ENCODE measurements at places on chromosomes 12 and 14.

- DNase-seq, result no peak
These were observed 169.3 kb downstream of the STXBP6 start for GRCh38 chr14:24880689-24881088.

DNA sequence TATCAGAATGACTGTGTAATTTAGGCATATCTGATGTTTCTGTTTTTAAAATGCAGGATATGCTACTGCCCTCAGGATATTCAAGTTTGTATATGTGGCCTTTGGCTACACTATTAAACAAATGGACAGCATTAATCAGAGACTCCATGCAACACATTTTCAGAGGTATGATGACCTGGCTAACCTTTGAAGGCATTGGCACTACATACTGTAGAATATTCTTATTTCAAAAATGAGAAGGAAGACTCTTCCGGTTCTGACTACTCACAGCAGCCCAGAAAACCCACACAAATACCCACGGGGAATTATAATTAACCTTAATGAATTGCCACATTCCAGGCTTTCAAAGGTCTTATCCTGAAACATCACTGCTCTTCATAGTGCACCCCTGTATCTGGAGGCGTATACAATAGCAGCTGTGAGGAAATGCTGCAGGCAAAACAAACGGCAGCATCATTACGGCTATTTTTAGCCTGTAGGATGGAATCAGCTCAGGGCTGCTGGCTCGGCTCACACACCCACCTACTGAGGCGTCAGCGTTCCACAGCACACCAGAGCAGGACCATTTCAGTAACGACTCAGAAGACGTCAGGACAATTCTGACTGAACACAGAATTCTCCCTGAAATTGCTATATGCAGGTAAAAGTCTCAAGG is 648.5 kb downstream of the RPS29 start:
- peak; percentile 83 for DNase-seq

DNA sequence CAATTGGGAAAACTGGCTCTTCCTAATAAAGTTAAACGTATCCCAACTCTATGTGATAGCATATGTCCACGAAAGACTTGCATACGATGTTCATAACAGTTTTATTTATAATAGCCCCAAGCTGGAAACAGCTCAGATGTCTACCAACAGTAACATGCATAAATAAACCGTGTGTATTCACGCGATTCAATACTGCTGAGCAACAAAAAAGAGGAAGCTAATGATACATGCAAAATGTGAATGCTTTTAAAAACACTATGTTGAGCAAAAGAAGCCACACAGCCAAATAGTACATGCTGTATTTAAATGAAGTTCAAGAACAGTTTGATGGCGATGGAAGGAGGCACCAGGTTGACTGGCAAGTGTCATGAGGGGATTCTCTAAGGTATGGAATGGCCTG is 55.7 kb downstream of the TRIM9 start:
- DNase-seq, result no peak

DNA sequence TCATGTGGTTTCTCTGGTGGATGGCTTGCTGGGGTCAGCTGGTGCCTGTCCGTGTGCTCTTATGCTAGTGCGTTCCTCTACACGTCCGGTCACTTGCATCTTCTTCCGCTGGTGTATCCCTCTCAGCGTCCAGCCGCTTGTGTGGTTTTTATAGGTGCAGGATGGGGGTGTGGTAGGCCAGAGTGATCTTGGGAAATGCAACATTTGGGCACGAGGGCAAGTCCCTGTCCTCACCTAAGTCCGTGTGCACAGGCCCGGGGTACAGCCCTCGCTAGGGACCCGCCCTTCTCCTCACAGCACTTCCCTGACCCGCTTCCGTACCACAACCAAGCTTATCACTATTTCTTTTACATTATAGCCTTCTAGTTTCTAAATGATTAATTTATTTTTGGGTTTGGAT is 17.3 kb downstream of the RERGL start:
- DNase-seq, result no peak

DNA sequence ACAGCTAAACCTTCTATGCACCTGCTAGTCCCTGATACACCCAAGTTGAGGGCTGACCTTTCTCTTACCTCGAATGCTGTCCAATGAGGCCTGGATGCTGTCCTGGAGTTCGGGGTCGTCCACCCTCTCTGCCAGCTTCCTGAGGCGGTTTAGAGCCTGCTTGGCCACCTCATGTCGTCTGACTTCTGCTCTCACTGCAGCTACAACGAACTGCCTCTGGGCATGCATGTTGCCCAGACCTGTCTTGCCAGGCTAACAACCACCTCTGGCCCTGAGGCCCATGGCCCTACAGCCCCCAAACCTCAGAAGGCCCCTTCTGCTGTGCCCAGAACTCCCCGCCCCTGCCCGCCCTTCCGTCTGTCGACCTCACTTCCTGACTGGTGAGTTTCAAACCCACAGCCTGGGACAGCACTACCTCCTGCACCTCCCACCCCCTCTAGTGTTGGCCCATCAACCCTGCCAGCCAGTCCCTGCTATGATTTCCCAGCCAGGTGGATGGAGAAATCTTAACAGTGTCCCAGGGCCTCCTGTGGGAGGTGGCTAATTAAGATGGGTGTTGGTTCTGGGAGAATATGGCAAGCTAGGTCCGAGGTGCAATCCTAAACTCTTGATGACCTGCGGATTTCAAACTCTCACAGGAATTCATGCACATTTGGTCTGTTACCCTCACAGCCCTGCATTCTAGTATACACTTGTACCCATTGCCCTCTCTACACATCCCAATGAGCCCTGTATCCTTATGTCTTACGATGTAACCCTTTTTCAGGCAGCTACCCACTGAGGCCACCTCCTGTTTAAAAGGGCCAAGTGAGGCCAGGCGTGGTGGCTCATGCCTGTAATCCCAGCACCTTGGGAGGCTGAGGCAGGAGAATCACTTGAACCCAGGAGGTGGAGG is 2.7 kb upstream of the TSPAN31 start:
- peak; percentile 89 for DNase-seq

DNA sequence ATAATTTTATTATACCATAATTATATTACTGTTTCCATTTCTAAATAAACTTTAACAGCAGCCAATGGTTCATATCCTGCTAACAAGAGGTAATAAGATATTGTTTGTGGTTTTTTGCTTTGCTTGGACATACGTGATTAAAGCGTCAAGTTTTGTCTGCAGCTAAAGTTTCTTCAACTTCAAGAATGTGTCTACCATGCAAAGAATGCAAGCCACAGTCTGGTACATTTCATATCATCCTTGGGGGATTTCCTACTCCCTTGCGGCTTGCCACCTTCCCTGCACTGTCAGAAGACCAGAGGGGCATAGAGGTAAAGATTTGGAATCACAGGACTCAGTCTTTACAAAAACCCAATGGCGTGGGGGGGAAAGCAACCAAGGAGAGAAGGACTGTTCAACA is 125.2 kb downstream of the MED13L start:
- DNase-seq, result peak; percentile 72

- DNase-seq, result peak; percentile 44
These were observed 120.1 kb upstream of the MAX start for GRCh38 chr14:65222440-65222858.

GRCh38 chr12:114691763-114692185 is 7.8 kb upstream of the TBX3 start:
- DNase-seq, result no peak

GRCh38 chr12:116559162-116559935 is at the start of gene MAP1LC3B2:
TSS of gene MAP1LC3B2 (plus strand) at chr12:116559381. CDS start at chr12:116575943, 16,562 bp downstream.
- peak; percentile 70 for DNase-seq

DNA sequence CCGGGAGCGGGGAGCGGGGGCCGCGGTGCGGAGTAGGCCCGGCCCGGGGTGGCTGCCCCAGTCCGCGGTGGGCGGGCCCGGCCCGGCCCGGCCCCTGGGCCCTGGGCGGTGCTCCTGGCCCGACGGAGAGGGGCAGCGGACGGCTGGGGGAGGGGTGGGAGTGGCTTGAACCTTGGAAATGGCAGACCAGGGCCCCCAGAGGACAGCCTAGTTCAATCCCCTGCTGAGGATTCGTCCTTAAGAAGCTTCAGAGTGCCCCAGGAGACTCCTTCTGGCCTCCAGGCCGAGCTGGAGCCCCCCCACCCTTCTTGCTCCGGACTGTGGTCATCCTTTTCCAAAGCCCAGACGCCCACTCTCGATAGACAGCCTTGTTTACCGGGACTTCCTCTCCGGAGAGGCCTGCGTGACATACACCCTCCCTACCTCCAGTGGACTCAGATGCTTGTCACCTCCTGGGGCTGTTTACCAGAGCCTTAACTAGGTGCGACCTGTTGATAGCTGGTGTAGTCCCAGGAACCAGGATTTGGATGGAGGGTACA is 458 bp downstream of the KHNYN start:
- no peak for DNase-seq

GRCh38 chr14:52888159-52888558 is 62.7 kb downstream of the FERMT2 start:
- no peak for DNase-seq

GRCh38 chr14:101761881-101762529 is 496 bp downstream of the PPP2R5C start:
- DNase-seq, result peak; percentile 32

DNA sequence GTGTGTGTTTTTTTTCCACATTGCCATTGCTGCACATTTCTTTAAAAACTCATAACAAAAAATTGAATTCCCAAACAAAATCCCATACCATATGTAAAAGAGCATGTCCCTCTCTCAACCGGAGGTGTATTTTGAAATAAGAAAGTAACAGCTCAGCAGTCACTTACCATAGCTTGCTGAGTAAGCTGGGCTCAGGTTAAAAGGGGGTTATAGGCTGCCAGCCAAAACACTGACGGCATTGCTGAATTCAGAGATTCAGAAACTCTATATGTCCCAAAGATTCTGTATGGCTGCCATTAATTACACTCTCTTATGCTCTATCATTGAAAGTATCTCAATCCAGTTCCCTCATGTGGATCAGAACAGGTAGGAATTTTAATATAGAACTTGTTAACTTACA is 276.0 kb downstream of the FOXG1 start:
- no peak for DNase-seq

DNA sequence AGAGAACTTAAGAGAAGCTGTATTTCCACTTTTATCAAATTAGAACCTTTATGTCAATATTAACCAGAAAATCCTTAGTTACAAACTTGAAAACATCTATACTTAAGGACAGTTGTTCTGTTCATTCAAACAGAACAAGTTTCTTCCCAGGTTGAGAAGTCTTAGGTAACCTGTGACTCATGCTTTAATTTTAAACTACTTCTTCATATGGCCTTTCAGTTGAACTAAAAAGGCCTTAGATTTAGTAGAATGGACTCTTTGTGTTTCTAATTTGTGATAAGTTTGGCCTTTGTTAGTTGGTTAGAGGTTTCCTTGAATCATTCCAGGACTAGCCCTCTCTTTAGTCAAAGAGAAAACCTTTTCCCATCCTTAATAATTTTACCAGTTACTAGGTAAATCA is 274.2 kb downstream of the FUT8 start:
- no peak for DNase-seq

GRCh38 chr12:58364389-58365086 is 423.2 kb downstream of the ATP23 start:
- DNase-seq, result peak; percentile 86

- DNase-seq, result no peak
These were observed 231.8 kb downstream of the CRADD start for GRCh38 chr12:93908846-93909567.

- no peak for DNase-seq
These were observed 7.9 kb downstream of the DACT1 start for GRCh38 chr14:58645641-58646040.

DNA sequence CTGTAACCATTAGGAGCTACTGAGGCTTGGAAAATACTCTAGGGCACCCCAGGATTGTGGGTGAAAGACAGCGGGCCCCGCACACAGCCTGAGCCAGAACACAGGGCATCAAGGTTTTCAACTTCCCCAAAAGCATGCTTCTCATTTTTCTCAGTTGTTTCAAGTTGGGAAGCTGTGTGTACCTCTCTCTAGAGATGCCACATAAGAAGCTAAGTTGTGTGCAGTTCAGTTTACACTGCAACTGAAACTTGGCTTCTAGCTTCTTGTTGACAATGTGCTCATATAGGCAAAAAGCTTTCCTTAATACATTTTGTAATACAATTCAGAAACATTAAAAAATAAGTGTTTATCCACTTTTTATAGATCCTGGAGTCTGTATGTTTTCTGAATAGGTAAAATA is 88.1 kb upstream of the PTPRR start:
- no peak for DNase-seq

DNA sequence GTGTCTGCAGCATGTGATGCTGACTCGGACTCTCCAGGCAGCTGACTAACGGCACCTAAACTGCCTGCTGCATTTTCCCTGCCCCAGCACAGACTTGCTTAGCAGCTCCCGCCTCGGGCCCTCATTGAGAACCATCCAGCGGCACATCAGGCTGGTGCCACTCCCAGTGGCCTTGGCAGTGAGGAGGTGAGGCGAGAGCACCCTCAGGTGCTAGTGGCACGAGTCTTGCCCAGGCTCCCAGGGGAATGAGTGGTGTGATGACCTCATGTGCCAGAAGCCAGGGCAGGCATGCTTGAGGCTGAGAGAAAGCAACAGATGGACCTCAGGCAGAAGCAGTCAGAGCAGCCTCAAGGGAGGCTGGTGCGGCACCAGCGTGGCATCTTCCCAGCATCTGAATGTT is 60.2 kb downstream of the PRKCH start:
- peak; percentile 40 for DNase-seq

DNA sequence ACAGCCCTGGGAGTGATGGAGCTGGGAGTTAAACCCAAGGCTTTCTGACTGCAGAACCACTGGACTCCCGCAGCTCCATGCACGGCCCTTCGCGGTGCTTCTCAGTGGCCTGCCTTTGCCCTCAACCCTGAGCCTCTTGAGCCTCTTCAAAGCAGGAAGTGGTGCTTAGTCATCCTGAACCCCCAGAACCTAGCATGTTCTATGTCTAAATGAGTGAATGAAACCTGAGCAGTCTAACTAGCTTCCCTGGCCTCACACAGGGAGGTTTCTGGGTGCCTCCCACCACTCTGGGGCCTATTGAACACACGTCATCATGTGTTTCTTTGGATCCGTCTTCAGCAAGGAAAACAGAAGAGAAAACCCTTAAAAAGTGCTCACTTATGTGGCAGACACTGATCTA is 117.9 kb upstream of the SFSWAP start:
- no peak for DNase-seq

DNA sequence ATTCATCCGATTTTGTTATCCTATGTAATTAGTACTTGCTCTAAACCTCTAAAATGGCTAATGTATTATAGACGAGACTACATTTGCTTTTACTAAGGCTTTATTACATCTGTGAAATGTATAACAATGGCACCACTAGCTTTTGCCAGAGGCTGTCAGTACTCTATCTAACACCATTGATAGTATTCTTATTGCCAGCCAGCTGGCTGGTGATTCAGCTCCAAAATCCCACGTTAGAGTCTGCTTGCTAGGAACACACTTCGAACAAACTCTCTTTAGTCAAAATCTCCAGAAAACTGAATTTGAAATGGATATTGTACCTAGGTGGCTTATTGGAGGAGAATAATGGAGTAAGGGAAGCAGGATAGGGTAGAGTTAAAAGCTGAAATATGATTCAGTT is 839.2 kb downstream of the SLC6A15 start:
- DNase-seq, result no peak

GRCh38 chr14:82388488-82388887 is 854.8 kb upstream of the SEL1L start:
- DNase-seq, result no peak

- DNase-seq, result no peak
These were observed 418.6 kb downstream of the SLC16A7 start for GRCh38 chr12:60014436-60014835.
